Omental fat pad (tissue), 4 donors: ENCODE measurements at places on chromosomes 16 and 17. TPM values are rescaled to one million over a fixed set of nuclear protein-coding genes. Genes with fewer than 3 reads are reported as not detected.

The PRSS36 gene
- 6.0 TPM for total RNA-seq

The EXOC3L1 gene
- total RNA-seq = 2.3 TPM

DNA sequence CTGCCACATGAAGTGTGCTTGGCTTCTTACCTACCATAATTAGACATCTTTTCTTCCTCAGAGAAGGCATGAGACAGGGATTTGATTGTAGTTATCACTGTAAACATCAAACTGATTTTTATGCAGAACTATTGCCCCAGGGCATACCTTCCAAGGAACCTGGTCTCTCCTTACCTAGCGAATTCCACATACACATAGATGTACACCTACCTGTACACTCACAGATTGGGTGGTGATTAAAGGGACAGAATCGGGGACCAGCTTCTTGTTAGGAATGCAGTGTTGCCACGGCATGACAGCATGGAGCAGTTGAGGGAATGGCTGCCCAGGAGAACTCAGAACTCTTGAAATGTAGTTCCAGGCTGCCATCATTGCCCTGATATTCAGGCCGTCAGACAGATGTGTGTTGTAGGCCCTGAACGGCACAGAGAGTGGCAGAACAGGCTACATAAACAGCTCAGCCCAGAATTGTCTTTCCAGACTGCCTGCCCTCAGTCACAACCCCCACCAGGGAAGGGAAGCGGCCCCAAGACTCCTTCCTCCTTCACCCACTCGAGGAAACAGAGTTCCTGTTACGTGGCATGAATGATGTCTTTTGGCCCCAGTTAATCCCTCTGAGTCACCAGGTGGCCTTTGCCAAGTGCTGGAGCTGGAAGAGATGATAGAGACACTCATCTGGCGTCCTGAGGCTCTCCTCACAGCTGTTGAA, 17.8 kb upstream of the NAGLU start:
- DNase-seq = peak; percentile 82

The PTGES3L gene
- 1.2 TPM for total RNA-seq

GRCh38 chr16:5900046-5900445, 802.5 kb upstream of the EEF2KMT start:
- no peak for DNase-seq

- no peak for DNase-seq
These were observed 1.3 kb downstream of the APPBP2 start for GRCh38 chr17:60524463-60525327.

- peak; percentile 53 for DNase-seq
These were observed at the start of gene NRN1L for GRCh38 chr16:67884684-67885083. Gene NRN1L, plus strand, starts transcription at chr16:67884885. Its CDS starts 19 bp downstream, at chr16:67884904.

DNA sequence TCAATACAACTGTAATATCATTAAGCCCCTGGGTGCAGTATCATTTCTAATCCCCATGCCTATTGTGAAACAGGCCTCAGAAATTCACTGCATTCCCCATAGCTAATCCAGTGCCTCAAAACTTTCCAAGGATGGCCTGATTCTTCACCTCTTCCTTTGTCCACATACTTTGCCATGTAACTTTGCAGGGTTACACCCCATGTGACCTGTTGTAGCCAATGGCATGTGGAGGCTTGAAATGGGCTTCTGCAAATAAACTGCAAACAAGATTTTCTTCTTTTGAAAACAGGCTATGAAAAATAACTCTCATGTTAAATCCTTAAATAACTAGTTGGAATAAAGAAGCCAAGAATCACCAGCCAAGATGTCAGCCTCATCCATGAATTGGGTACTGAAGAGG, 35.9 kb downstream of the ABCA10 start:
- DNase-seq = no peak

GRCh38 chr16:2527071-2527783, 4.0 kb downstream of the CEMP1 start:
- DNase-seq = no peak

GRCh38 chr17:78127239-78127887, 1.2 kb downstream of the TMC6 start:
- no peak for DNase-seq

The CHST4 gene
- not detected for total RNA-seq

The CCDC78 gene
- 2.2 TPM for total RNA-seq

- no peak for DNase-seq
These were observed 7.1 kb upstream of the ZNF213 start for GRCh38 chr16:3127745-3128144.

GRCh38 chr16:1105888-1106620, 10.0 kb upstream of the C1QTNF8 start:
- DNase-seq = no peak

The SNAI3 gene
- 0.79 TPM for total RNA-seq

GRCh38 chr17:12554251-12554650, 111.4 kb upstream of the MYOCD start:
- no peak for DNase-seq
